Stimulated activated CD4-positive, alpha-beta T cell treated with anti-CD3 and anti-CD28 coated beads, Interleukin-2, amount 100 ng/mL, for 48 hours (primary cell): ENCODE measurements at places on chromosomes 1 and 21.

DNA sequence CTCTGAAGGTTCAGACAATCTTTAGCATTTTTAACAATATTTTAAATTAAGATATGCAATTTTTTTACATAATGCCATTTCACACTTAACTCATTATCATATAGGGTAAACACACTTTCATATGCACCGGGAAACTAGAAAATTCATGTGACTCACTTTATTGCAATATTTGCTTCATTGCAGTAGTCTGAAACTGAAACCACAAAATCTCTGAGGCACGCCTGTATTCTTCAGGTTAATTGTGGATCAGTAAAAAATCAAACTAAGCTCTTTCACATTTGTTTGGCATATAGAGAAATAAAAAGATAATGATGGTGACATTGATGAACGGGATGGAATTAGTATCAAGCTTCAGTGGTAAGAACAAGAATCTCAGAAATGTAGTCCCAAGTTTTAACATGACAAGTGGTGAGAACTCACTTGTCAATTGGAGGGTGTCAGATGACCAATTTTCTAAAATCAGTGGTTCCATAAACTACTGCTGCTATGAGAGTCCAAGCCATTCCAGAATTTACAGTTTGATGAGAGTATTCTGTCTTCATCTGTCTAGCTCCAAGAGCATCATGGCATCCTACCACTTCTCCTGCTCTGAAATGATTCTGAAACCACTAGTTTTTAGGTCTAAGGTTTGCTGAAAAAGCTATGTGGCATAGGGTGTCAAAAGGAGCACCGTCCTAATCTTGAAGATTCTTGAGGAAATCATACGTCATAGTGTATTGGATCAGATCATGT is 281.0 kb downstream of the PTPRC start:
- DNase-seq, result no peak

- no peak for DNase-seq
Measured at GRCh38 chr1:185857442-185857841, 123.3 kb downstream of the HMCN1 start.

- DNase-seq, result no peak
Measured at GRCh38 chr1:16067127-16067768, 6.2 kb downstream of the FAM131C start.

- DNase-seq, result no peak
Measured at GRCh38 chr21:46120301-46121285, 22.7 kb downstream of the COL6A2 start.

DNA sequence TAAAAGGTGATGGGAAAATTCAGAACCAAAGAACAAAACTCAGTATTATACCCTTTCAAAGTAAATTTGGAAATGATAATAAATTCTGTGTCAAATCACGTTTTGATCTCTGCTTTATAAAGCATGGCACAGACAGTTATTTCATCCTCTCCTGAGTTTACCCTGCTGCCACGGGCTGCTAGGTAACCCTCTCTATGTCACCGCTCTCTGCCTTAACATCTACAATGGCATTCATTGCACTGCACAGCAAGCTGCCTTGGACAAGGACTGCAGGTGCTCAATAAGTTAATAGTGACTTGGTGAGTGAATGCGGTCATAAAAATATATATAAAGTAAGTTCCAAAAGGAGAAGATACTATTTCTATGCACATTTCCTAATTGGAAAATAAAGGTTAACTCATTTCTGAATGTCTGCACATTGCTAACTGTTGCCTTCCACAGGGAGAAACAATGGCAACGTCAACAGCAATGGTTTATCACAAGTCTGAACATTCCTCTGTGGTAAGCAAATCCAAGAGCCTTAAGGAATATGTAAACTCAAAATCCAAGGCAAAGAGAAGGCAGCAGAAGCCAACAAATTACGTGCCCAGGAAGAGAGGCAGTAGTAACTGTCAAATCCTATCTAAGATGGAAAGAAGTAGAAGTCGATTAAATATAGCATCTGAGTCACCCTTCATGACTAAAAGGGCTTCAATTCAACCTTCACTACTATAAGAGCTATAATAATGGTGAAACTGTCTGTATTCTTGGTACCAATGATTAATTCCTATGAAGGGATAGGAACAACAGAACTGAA is 19.4 kb downstream of the FYB2 start:
- no peak for DNase-seq

DNA sequence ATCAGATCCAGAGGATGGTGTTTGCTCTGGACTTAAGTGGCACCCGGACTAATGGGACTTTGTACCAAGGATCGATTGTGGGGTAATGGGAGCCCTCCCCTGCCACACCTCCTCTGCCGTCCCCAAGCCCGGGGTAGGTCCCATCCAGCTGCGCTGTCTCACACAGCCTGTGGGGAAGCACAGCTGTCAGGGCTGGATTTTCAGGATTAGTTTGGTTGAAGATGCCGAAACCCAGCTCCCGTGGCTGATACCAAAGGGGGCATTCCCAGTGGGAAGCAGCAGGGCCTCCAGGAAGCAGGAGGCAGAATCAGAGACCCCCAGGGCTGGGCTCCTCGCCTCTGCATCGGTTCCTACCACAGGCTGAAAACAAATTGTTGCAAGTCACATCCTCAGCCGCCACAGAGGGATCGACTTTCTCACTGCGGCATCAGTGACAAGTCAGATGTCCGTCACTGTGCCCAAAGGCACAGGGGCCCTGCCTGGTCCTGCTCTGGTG is 59.7 kb downstream of the MATN1 start:
- no peak for DNase-seq

DNA sequence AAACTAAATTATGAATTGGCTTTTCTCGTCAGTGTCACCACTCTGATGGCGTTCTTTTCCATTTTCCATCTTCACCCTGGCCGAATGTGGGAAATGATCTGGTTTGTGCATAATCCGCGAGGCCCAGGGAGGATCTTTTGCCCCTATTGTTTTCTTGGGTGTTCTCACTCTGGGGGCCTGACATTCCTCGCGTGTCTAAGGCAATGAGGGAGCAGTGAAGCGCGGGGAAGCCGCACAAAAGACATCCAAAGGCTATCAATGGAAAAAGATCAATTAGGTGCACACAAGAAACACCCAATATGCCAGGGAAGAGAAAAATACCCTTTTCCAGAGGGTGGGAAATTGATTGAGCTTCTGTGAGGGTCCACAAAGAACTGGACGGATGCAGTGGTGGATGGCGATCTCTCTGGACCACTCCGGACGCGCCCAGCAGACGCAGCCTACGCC is 941 bp upstream of the C1orf21 start:
- DNase-seq, result no peak

DNA sequence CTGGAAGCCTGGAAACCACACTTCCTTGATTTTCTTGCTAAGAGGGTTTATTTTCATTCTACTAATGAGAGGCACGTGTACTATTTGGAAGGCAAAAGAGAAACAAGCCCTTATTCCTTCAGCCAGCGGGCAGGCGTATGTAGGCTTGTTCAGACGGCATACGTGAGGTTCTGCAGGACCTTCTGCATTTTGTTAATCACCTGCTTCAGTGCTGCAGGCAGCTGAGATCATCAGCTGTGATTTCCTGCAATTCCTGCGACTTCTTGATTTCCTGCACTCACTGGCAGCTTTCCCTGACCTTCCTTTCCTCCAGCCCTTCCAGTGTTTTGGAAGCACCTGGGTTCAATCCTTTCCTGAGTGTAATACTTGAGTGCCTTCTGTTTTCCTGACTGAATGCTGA is 43.4 kb downstream of the TSNAX start:
- no peak for DNase-seq
